ENCODE measurements at places on chromosomes 4 and X.

DNA sequence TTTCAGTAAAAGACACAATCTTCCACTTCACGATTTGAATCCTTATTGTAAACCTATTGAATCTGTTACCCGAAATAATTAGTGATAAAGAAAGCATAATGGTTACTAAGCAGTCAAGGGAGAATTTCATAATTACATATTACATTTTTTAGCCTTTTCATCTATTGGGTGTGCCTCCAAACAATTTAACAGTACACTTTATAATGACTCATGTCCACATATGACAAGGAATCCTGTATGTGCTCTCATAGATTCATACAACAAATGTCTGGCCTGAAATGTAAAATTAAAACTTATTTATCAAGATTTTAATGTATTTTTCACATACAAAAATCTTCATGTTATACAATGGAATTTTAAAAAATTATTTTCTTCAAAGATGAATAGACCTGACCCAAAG lies 39.4 kb downstream of the PPP3CA start:
- no peak for DNase-seq

DNA sequence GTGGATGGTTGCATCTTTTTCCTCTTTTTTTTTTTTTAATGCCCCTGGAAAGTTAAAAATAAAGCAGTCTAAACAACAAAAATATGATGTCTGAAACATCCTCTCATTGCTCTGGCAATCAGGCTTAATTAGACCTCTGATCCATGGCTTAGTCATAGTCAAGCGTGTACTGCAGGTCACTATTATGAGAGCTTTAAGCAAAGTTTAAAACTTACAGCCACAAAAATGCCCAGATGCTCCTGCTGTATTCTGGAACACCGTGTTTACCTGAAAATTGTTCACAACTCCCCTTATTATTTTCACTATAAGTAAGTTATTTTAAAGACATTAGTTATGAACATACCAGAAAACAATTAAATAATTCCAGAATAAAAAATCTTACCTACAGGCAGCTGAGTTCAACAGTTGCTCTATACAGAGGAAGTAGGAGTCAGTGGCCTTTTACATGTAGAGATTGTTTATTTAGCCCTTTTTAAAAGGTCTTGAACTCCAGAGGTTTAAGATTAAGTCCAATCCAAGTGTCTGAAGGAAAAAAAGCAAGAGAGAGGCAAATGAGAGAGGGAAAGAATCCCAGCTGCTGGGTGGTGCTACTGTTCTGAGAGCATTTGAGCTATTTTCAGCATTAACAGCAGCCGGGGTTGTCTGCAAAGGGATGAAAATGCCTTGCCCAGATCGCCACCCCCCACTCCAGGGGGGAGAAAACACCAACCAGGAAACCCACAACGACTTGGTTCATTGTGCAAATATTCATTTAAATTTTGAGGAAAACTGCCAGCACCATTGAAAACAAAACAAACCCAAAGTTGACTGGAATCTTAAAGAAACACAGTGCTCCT lies 36.9 kb downstream of the SORBS2 start:
- DNase-seq: peak; percentile 94

GRCh38 chr4:31007858-31008257 lies 287.7 kb downstream of the PCDH7 start:
- DNase-seq: no peak

DNA sequence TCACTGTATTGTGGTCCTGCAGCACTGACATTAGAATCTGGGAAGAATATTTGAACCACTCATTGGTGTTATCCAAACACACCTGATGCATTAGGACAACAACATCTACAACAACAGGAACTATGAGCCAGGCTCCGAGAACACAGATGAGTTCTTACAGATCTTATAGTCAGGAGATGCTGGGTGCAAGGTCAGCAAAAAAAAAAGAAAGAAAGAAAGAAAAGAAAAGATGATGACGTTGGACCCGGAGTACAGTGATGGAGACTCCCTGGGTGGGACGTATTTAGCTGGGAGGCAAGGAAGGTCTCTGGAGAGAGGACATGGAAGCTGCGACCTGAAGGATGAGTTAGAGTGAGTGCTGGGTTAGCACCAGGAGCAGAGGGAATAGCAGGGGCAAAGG lies 17.8 kb upstream of the MAN2B2 start:
- DNase-seq: no peak

DNA sequence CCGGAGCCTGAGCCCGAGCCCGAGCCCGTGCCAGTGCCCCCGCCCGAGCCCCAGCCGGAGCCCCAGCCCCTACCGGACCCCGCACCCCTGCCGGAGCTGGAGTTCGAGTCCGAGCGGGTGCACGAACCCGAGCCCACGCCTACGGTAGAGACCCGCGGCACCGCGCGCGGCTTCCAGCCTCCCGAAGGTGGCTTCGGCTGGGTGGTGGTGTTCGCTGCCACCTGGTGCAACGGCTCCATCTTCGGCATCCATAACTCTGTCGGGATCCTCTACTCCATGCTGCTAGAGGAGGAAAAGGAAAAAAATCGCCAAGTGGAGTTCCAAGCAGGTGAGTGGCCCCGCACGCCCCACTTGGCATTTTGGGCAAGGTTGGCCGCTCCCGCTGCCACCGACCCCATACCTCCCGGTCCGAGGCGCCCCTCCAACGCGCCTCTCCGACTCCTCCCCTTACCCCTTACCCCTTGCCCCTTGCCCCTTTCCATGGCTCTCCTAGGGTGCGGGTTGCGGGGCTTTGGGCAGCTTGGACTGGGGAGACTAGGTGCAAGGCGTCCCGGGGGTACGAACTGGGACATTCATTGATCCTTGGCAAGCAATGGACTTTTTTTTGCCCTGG lies 553 bp downstream of the SLC16A2 start:
- no peak for DNase-seq

DNA sequence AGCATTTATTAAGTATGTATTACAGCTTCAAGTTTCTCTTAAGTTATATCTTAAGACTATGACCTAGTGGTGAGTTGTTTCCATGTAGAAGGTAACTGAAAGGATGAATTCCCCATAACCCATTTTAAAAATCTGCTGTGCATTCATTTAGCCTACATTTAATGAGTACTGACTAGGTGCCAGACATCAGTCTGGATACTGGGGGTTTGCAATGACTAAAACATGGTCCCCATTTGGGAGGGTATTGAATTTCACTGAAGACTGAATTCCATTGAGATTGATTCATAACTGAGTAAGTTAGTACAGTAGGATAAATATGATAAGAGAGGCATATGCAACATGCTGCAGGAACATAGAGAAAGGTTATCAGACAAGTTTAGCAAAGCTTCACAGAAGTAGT lies 241.5 kb downstream of the FRAS1 start:
- peak; percentile 39 for DNase-seq

DNA sequence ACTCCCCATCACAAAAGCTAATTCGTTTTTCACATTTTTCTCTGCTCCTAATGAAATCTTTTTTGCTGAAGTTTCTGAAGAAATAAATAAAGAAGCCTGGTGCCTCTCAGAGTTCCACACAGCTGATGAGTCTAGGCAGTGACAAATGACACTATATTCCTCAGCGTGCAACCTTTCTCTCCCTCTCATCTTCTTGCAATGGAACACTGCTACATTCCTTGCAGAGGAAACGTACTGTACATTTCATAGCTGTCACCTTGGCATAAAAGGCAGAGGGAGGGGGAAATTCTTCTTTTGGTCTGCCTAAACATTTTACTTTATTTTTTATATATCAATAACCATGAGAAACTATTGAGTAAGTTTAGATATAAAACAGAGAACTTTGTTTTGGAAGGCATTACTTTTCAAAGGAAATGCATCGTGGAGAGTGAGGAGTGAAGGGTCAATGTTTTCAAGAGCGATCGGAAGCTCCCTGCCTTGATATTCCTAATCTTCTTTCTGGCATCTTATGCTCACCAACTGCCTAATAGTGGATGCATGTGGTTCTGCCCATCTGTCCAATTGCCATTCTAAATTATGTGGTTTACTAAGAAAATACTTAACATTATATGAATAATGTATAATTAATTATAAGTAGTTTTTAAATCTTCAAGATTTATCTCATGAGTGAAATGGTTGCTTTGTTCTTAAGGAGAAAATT lies 29.4 kb downstream of the SNCA start:
- no peak for DNase-seq

Data from brain microvascular endothelial cell (primary cell).